T-helper 2 cell (primary cell): ENCODE measurements at places on chromosomes 1 and 21.

- no peak for DNase-seq
These were observed 64.4 kb downstream of the MACF1 start for GRCh38 chr1:39268906-39269305.

- peak; percentile 38 for DNase-seq
These were observed 48.0 kb downstream of the H3-3A start for GRCh38 chr1:226110249-226111097.

DNA sequence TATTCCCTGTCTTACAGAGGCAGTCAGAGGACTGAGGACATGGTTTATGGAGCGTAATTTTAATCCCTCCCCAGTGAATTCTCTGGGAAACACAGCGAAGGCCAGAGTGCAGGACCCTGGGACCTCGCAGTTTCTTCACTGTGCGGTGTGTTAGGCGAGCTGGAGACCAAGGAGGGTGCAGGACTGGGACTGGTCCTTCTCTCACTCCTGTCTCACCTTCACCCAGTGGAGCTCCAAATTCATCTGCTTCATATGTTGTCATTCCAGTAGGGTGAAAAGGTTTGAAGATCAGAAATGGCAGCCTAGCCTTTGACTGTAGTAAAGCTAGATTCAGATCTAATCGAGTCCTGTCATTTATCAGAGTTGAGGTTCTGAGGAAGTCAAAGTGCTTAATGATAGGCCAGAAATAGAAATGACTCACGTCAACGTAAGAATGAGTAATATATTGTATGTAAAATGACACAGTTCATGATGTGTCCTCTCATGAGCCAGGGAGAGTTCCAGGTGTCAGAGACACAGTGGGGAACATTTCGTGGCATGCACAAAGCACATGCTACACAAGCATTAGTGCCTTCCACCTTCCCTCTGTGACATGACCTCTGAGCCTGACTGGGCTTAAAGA, 647.5 kb downstream of the SMYD3 start:
- DNase-seq: no peak

GRCh38 chr1:36792292-36792691, 242.0 kb downstream of the GRIK3 start:
- no peak for DNase-seq

DNA sequence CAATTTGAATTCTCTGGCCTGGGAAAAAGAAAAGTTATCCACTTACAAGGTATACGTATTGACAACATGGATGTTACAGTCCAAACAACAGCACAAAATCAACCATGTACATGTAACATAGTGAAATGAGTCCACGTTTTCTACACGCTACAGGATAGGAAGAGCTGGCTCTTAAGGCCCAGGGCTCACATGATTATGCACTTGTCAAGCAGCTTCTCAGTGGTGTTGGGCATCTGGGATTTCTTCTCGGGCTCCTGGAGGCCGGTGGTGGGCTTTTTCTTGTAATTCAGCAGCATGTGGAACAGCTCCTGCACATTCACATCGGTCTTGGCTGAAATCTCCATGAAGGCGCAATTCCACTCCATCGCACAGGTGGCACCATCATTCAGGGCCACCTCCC, 4.0 kb downstream of the DIRAS3 start:
- no peak for DNase-seq

DNA sequence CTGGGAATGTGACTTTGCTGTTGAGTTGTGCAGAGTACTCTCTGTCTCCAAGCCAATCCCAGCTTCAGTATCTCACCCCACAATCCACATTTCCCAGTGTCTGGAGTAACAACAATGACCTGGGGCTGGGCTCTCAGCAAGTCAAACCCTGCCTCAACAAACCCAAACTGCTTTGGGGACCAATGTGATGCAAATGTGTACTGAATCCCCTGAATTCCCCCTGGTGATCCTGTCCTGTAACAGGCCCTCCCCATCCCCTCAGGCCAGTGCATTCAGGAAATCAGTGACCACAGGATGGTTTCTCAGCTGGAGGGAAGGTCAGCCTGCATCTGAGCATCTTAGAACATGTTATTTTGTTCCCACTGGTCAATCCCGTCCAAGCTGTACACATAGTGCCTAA, 36.7 kb upstream of the HAO2 start:
- DNase-seq: no peak

DNA sequence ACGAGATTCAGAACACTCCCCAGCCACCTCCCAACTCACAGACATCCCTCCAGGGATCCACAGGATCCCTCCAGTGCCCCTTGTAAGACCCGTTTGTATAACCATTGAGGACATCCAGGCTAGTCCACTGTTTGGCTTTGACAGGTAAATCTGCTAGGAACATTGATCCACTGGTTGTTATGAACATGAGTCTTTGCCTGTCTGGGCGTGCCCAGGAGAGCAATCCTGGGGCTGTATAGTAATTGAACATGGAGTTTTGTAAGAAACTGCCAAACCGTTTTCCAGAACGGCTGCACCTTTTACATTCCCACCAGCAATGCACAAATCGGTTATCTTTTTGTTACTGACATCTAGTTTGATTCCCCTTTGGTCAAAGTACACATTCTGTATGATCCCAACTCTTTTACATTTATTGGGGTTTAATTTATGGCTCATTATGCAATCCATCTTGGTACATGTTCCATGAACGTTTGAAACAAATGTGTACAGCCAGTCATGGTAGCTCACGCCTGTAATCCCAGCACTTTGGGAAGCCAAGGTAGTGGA, 88.7 kb downstream of the WDR4 start:
- no peak for DNase-seq

DNA sequence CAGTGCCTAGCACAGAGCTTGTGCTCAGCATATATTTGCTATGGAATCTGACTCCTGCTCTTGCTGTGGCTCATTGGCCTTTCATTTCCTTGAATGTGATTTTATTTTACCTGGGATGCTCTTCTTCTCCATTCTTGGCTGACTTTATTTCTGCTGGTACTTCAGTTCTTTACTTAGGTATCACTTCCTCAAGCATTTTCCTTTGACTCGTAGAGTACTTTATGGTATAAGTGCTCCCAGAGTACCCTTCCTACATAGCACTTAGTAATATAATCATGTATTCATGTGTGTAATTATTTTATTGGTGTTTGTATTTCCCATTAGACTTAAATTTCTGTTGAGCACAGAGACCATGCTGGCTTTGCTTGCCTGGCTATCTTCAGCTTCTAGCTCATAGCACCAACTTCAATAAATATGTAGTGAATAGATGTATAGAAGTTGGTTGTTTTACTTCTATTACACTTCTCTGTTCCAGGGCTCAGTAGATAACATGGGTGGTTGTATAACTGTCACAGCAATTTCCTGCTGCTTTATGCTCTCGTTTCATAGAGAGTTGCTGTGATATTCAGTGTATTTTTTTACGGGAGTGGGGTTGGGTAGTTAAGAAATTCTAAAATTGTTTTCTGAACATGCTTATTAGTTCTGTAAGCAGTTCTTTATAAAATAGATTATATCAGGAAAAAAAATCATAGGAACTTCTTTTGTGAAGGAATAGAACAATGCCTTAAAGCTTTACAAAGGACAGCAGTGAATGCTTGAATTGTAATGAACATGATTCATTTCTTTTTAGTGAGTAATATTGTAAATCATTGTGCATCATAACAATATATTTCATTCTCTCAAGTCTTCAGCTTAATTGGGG, 112.2 kb downstream of the NEK7 start:
- DNase-seq: no peak

- DNase-seq: no peak
These were observed 7.1 kb downstream of the UTS2 start for GRCh38 chr1:7845761-7846160.

DNA sequence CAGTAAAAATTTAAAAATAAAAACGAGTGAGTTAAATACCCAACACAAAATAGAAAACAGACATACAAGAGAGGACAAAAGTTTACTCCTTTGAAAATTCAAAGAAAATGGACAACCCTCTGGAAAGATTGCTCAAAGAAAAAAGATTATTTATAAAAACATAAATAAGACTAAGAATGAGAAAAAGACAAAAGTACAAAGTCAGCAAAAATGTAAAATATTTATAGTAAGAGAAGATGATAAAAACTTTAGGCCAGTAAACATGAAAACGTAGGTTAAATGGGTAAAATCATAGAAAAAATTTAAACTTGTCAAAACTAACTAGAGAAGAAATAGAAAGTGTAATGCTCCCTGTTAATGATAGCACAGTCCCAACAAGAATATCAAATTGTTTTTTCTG, 31.9 kb upstream of the SLC45A1 start:
- DNase-seq: no peak

- no peak for DNase-seq
These were observed 142.1 kb upstream of the ZBTB40 start for GRCh38 chr1:22309572-22309971.

- DNase-seq: no peak
These were observed 17.0 kb downstream of the ZNF697 start for GRCh38 chr1:119631086-119631432.

- DNase-seq: no peak
These were observed 135.1 kb downstream of the AK5 start for GRCh38 chr1:77416692-77417450.
